NCI-H187 (cell line): ENCODE measurements at places on chromosomes 4 and X.

DNA sequence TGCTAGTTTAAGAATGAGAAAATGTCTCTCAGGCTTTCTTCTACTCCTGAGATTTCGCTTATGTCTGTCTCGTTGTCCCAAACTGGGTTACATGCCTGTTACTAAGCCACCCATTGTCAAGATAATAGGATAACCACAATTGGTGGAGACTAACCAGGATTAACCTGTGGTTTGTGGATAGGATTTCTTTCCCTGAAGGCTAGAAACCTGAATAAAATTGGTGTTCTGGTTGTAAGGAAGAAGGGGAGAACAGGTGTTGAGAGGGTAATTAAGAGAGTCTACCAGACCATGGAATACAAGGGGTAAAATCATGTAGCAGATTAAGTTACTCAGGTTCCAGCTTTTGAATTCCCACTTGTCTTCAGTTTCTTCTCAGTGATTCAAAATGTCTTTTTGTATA is 225.4 kb downstream of the CPE start:
- no peak for DNase-seq

- DNase-seq: no peak
Observed at GRCh38 chr4:185950891-185951290, 118.1 kb upstream of the TLR3 start.

DNA sequence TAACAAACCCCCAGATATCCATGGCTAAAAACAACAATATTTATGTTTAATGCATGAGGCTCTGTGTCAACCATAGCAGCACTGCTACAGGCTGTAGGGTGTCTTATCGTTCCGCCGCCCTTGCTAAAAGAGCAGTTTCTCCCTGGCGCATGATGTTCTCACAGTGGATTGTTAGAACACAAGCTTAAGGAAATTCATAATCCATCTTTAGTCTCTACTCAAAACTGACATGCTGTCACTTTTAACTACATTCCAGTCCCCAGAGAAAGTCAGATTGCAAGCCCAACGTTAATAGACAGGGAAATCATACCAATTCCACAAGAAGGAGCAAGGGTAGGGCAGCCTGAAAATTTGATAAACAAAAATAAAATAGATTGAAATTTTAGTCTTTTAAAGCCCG is 1960.8 kb downstream of the PCDH7 start:
- no peak for DNase-seq

- no peak for DNase-seq
Observed at GRCh38 chrX:150227321-150227860, 135.7 kb upstream of the MAMLD1 start.

DNA sequence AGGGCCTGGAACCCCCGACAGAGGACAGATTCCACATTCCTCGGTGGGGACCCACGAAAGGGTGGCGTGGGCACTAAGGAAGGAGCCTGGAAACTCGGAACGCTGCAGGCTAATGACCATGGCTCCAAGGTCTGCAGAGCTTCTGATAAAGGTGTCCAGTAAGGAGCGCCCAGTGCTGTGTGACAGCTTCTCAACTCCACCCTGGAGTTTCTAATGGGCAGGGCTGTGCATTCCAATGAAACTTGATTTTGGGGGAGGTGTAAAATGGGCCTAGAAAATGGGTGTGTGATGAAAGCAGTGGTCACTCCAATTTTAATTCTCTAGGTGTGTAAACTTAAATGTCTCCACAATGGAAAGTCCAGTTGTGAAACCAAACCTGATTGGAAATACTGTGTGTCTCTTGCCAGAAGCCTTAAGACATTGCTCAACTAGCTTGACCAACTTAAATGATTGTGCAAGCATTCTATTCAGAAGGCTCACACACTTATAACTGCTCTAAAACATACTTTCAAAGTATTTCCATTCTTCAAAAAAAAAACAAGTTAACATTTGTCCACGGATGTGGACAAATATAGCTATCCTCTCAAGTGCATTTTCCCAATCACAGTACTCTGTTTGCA is 52.1 kb downstream of the XAGE2 start:
- no peak for DNase-seq

GRCh38 chr4:164251257-164251656 is 502.7 kb upstream of the SMIM31 start:
- no peak for DNase-seq
